ENCODE measurements at places on chromosomes 4 and X. TPM values are rescaled to one million over a fixed set of nuclear protein-coding genes. Genes with fewer than 3 reads are reported as not detected.

- no peaks in the 10 kb centered on the region for H3K27me3 ChIP-seq
- peaks cover 70% of the 10 kb centered on the region for H3K4me1 ChIP-seq
- no peak overlapping the region for H3K4me3 ChIP-seq
Measured at GRCh38 chrX:2712890-2713840, 22.1 kb downstream of the CD99 start.

GRCh38 chr4:88526221-88526815, 2.7 kb upstream of the PYURF start:
- no peak overlapping the region for H3K27ac ChIP-seq
- H3K4me1 ChIP-seq, result peaks cover 43% of the 10 kb centered on the region
- H3K27me3 ChIP-seq, result no peaks in the 10 kb centered on the region
- peaks cover 9% of the 10 kb centered on the region for H3K36me3 ChIP-seq
- DNase-seq, result no peak

GRCh38 chrX:46198858-46199257, 346.4 kb downstream of the ZNF674 start:
- DNase-seq, result no peak
- no peaks in the 10 kb centered on the region for H3K4me1 ChIP-seq
- H3K4me3 ChIP-seq, result no peak overlapping the region
- no peak overlapping the region for H3K27ac ChIP-seq
- no peaks in the 10 kb centered on the region for H3K27me3 ChIP-seq

GRCh38 chr4:147110473-147111367, 165.1 kb upstream of the TTC29 start:
- DNase-seq, result no peak
- no peaks in the 10 kb centered on the region for H3K4me1 ChIP-seq
- H3K27me3 ChIP-seq, result no peaks in the 10 kb centered on the region
- no peaks in the 10 kb centered on the region for H3K36me3 ChIP-seq
- no peak overlapping the region for H3K4me3 ChIP-seq
- H3K27ac ChIP-seq, result no peak overlapping the region

GRCh38 chr4:58475097-58475496, 1364.9 kb upstream of the IGFBP7 start:
- H3K27me3 ChIP-seq, result no peaks in the 10 kb centered on the region
- DNase-seq, result no peak
- no peak overlapping the region for H3K4me3 ChIP-seq

- H3K36me3 ChIP-seq, result no peaks in the 10 kb centered on the region
- no peak for DNase-seq
- no peaks in the 10 kb centered on the region for H3K4me1 ChIP-seq
- no peaks in the 10 kb centered on the region for H3K27me3 ChIP-seq
- no peak overlapping the region for H3K27ac ChIP-seq
- H3K4me3 ChIP-seq, result no peak overlapping the region
Measured at GRCh38 chr4:33780952-33781791, 2463.1 kb downstream of the ARAP2 start.

PNMA5 gene
- total RNA-seq, result 0.06 TPM

GRCh38 chrX:119374736-119375135, 24.4 kb upstream of the SLC25A43 start:
- no peaks in the 10 kb centered on the region for H3K4me1 ChIP-seq
- no peak for DNase-seq
- no peak overlapping the region for H3K27ac ChIP-seq

DNA sequence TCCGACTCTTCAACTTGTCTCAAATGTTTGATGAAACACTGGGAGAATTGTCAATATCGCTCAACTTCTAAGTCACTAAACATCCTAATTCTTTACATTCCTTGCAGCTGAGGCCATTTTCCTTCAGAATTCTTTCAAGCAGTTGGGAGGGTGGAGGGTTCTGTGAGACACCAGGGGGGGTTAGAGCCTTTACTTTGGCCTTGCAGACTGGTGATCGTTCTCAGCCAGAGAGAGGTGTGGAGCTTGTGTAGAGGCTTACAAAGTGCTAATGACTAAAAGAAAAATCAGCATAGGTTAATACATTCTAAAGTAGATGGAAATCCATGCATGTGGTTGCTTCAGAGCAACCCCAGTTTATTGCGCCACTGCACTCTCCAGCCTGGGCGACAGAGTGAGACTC, 21.3 kb upstream of the SOX3 start:
- H3K4me3 ChIP-seq, result no peak overlapping the region
- no peak overlapping the region for H3K27ac ChIP-seq
- DNase-seq, result no peak
- H3K36me3 ChIP-seq, result no peaks in the 10 kb centered on the region
- H3K4me1 ChIP-seq, result no peaks in the 10 kb centered on the region
- H3K27me3 ChIP-seq, result no peaks in the 10 kb centered on the region

- H3K36me3 ChIP-seq, result no peaks in the 10 kb centered on the region
- no peak overlapping the region for H3K4me3 ChIP-seq
- no peak overlapping the region for H3K27ac ChIP-seq
- DNase-seq, result no peak
Measured at GRCh38 chr4:127196655-127197352, 436.0 kb upstream of the INTU start.

SPINK2 gene
- total RNA-seq, result 7.9 TPM

- no peaks in the 10 kb centered on the region for H3K36me3 ChIP-seq
- H3K27me3 ChIP-seq, result no peaks in the 10 kb centered on the region
- no peak overlapping the region for H3K27ac ChIP-seq
- DNase-seq, result no peak
- H3K4me1 ChIP-seq, result peaks cover 14% of the 10 kb centered on the region
Measured at GRCh38 chrX:20061855-20062254, 54.9 kb downstream of the MAP7D2 start.

DNA sequence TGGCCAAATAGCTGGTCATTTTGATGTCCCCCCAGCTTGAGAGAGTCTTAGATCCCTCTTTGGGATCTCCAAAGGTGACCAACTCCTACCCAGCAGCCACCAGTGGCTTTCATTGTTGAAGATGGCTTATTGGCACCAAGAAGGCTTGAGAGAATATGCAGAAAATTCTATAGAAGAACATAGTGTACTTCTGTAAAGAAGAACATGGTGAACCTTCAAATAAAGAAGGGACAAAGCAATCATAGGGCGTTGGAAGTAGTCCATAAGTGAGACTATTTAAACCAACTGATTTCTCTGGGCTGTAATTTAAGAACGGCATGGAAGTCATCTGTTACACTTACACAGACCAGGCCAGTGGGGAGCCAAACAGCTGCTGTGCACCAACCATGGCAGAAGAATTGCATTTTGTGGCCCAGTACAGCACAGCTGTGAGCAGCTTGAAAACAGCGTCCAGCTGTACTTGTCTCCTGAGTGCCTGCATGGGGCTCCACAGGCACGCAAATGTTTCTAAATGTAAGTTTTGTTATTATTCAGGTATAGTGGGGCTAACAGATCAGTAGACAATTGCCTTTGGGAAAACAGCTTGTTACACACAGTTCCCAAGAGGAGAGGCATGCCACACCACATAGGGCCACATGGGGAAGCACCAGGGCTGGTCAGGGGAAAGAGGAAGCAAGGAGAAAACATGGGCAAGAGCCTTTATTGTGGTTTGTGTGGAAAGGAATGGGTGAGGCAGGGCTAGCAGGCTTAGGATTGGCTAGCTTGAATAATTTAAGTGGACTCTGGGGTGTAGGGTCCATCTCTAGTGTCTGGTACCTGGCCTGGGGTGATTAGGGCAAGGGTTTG, 125.0 kb downstream of the ARHGAP6 start:
- no peak for DNase-seq
- peaks cover 2% of the 10 kb centered on the region for H3K27me3 ChIP-seq
- no peaks in the 10 kb centered on the region for H3K4me1 ChIP-seq
- no peak overlapping the region for H3K27ac ChIP-seq

BGN gene
- total RNA-seq, result not detected

- peaks cover 36% of the 10 kb centered on the region for H3K36me3 ChIP-seq
- H3K27ac ChIP-seq, result peak overlapping the region; percentile 94
- peaks cover 73% of the 10 kb centered on the region for H3K4me1 ChIP-seq
- no peaks in the 10 kb centered on the region for H3K27me3 ChIP-seq
Measured at GRCh38 chrX:130086447-130087206, 23.7 kb downstream of the ELF4 start.

TASL gene
- 5.9 TPM for total RNA-seq

- H3K36me3 ChIP-seq, result no peaks in the 10 kb centered on the region
- no peak for DNase-seq
- no peaks in the 10 kb centered on the region for H3K27me3 ChIP-seq
- H3K4me3 ChIP-seq, result no peak overlapping the region
- H3K27ac ChIP-seq, result no peak overlapping the region
Measured at GRCh38 chr4:63123441-63123840, 1285.8 kb downstream of the TECRL start.

CXorf65 gene
- total RNA-seq, result 25.5 TPM

DNA sequence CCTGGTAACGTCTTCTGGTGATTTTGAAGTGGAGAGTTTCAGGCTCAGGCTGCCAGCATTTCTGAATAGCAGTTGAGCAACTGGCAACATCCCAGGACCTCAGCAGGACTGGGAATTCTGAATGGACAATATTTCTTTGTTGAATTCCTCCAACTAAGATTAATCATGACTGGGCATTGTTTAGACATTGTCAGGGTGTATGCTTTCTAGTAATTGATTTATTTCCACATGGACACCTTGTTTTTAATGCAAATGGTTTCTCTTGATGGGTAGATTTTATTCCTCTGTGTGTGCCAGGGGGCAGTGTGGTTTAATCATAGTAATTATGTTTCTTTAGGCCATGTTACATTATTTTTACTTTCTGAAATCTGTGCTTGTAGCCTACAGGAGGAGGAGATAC, 1004.7 kb upstream of the LCORL start:
- no peak overlapping the region for H3K4me3 ChIP-seq
- H3K27ac ChIP-seq, result no peak overlapping the region
- DNase-seq, result no peak
- no peaks in the 10 kb centered on the region for H3K27me3 ChIP-seq
- no peaks in the 10 kb centered on the region for H3K4me1 ChIP-seq
